MG63 (cell line): ENCODE measurements at places on chromosomes 7 and 10. TPM values are rescaled to one million over a fixed set of nuclear protein-coding genes. Genes with fewer than 3 reads are reported as not detected.

DNA sequence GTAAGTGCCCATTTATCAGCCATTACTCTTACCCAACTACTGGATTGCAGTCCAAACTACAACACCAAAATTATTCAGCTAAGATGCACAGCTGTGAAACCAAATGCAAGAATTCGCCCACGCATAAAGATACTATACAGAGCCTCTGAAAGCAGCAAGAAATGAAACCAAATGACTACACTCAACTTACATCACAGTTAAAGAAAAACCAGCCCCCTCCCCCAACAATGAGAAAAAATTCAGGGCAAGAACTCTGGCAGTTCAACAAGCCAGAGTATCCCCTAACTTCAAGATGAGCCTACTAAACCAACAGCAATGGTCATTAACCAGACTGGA lies 209.1 kb upstream of the VWC2 start:
- no peak for DNase-seq

The RAPGEF5 gene
- 0.30 and 1.2 TPM in 2 replicates for total RNA-seq

The GPR22 gene
- total RNA-seq: not detected in 2 replicates

The C10orf105 gene
- not detected in 2 replicates for total RNA-seq

DNA sequence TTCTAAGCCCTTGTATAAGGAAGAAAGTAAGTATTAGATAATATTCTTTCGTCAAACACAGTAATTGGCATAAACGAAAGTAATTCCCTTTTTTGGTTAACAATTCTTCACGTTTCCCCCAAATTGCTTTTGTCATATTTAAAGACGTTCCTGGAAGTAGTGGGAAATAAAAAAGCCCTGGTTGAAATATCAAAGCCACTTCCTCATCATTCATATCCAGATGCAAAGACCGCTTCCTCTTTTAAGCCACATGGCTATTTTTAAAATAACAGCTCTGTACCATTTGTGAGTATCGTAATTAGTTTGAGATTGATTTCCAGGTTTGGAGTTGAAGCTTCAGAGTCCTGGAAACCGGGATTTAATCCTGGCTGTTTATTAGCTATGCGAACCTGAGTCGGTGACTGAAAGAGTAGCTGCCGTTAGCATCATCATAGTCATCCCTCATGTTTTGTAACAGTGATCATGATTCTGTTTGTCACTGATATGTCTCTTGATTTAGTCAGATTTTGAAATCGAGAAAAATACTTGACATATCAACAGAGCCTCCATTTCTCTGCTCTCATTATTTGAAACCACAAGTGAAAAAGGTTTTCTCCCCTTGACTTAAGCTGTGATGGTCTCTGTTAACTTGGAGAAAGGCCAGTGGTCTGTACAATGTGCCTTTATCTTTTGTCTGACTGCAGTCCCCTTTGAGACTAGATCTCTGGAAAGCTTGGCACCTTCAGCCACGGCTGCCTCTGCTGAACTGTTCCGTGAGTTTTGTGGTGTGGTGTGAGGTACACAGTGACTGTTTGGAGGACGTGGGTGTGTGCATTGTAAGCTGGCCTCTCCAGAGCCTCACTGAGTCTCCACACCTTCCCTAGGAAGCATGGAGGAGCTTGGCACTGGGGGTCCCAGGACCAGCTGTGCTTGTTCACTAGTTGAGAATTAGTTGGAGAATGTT lies 18.1 kb downstream of the OPTN start:
- no peak for DNase-seq

DNA sequence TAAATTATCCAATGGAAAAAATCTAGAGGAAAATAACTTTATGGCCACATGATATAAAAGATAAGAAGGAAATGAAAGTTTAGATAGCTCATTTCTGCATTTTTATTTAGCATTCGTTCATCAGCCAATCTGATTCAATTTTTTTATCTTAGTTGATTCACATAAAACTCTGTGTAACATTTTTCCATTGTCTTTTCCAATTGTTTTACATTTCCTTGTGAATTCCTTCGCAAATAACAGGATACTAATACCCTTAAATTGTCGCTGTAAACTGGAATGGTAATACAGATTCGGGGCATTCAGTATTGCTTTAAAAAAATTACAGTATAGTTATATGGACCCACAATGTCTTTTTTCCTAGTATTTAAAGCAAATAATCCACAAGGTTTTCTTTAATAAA lies 136.4 kb downstream of the CUBN start:
- no peak for DNase-seq

DNA sequence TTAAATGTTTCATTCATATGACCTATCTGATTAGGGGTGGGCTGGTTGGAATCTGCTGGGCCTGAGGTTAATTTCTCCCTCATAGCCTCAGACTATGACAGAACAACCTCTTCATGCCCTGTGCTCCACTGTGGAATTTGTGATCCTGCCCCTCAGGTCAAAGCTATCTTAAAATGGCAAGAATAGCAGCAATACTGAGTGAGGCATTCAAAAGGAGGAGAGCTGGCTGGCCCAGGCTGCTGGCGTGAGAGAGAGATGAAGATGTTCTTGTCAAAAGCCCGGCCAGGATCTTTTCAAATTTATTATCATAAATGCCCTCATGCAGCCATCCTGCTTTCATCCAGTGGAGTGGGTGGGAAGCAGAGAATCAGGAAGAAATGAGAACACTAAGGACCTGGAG lies 41.8 kb upstream of the PLCE1 start:
- DNase-seq: no peak

The PALD1 gene
- 5.3 and 7.8 TPM in 2 replicates for total RNA-seq

DNA sequence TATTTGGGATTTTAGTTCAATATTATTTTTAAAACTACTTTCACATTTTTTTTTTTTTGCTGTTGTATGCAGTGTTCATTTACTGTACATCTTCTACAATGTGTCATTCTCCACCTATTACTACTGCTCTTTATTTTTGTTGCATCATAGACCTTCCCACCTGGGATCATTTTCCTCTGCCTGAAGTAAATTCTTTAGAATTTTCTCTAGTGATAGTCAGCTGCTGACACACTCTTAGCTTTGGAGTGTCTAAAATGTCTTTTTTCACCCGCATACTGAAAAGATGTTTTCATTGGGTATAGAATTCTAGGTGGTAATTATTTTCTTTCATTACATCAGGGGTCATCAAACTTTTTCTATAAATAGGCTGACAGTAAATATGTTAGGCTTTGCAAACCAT lies 30.5 kb downstream of the CFAP43 start:
- no peak for DNase-seq

DNA sequence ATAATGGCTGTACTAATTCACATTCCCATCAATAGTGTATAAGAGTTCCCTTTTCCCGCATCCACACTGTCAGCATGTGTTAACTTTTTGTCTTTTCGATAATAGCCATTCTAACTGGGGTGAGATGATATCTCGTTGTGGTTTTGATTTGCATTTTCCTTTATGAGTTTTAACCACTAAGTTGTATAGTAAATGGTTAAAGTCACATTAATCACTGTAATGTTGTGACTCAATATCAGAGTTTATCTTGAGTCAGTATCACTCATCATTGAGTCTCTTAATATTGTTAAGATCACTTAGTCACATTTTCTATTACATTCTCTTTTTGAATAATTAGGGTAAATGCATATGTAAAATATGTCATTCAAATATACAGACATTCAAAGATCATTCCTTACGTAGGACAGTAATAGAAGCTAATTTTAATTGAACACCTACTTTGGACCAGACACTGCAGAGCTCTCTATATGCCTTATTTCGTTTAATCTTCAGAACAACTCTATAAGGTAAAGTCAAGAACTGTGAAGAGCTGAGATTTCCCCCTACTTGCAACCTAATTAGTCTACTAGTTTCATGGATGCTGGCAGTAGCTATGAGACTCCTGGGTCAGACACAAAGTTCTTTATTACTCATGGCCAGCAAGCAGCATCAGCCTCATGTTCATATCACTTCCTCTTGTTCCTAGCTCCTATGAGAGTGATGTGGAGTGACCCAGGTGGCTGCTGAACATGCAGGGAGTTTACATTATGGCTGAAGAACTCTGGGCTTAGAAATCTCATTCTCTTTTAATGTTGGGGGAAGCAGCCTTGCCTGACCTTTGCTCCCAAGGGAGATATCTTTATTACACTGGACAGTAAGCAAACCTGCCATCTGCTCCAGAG lies 30.5 kb downstream of the CREB5 start:
- DNase-seq: no peak

- no peak for DNase-seq
Observed at GRCh38 chr7:18210377-18210776, 182.7 kb upstream of the PRPS1L1 start.

The LIPK gene
- not detected in 2 replicates for total RNA-seq

The ATP6V0A4 gene
- not detected in 2 replicates for total RNA-seq

DNA sequence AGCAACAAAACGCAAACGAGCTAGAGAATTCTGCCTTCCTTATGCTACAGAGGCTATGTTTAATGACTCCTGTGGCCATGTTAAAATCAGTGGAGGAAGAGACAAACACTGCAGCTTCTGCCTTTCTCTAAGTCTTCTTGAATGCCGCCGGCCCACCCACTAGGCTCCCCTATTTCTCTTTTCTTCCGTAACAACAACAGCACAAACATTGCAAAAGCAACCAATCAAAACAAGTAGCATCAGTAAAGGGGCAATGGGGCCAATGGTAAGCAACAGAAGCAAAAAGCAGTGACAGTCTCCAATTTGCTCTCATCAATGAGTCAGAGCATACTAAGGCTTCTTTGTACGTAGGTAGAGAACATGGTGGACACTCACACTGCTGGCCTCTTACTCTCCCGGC lies 26.8 kb downstream of the DNAJC1 start:
- no peak for DNase-seq

- DNase-seq: no peak
Observed at GRCh38 chr7:107768263-107768662, 24.3 kb downstream of the CBLL1 start.

DNA sequence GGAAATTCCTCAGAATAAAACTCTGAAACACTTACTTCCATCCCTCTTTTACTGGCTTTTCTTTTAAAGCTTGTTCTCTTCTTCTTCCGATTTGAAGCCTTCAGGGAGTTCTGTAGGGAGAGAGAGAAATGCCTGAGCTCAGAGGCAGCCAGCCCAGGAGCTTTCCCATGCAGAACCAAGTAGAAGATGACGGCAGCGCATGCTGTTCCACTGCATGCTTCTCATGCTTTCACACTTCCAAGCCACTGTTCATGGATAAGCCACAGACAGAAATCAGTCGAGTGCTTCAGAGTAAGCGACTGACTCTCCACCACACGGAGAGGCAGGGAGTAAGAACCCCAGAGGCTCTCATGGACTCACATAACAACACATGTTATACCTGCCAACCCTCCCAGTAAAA lies 237.3 kb downstream of the DGKI start:
- DNase-seq: no peak

The C10orf143 gene
- total RNA-seq: 2.8 and 3.6 TPM in 2 replicates

The RALA gene
- 14.7 and 31.1 TPM in 2 replicates for total RNA-seq

GRCh38 chr7:46153583-46153950 lies 232.5 kb upstream of the IGFBP3 start:
- no peak for DNase-seq

- DNase-seq: no peak
Observed at GRCh38 chr10:133274751-133275683, 1.7 kb downstream of the ADAM8 start.

DNA sequence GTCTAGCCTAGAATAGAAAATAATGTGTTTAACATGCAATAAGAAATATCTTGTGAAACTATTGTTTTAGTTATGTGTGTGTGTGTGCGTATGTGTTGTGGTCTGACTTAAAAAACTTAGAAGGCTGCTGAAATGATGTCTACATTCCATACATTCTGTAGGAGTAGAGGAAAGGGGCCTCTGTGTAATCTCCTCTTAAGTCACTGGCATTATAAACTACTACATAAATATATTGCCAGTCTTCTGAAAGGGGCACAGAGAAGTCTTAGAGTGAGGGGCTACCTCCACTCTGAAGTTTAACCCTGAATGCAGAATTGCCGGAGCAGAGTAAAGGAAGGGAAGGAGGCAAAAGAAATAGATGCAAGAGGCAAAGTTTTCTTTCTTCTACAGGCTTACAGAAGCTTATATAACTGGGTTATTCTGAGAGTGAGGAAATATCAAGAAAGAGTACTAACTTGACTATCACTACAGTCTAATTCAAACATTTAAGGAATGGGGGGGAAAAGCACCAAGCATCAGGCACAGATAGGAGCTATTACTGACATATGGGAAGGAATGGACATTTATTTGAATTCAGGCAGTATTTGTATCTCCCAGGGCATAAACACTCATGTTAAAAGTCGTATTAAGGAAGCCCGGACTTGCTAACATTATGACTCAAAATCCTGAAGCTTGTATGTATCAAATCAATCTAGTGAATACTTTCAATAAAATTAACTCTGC lies 75.7 kb downstream of the DNAJC1 start:
- DNase-seq: no peak

DNA sequence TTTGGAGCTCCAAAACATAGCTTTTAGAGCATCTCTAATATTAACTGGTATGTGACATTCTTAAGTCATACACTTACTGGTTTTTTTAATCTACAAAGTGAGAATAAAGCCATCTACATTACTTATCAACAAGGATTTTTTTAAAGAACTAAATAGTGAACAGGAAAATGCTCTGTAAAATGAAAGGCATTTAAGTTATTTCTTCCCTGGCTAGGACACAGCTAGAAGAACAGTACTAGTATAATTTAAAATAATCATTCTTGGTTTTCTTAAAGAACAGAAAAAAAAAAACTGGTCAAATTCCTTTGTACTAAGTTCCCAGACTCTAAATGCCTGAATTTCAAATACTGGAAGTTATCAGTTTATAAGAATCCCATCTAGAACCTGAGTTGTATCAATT lies 139.5 kb downstream of the SRPK2 start:
- no peak for DNase-seq

- DNase-seq: no peak
Observed at GRCh38 chr10:59517996-59518395, 155.6 kb upstream of the FAM13C start.

The GCK gene
- not detected in 2 replicates for total RNA-seq

DNA sequence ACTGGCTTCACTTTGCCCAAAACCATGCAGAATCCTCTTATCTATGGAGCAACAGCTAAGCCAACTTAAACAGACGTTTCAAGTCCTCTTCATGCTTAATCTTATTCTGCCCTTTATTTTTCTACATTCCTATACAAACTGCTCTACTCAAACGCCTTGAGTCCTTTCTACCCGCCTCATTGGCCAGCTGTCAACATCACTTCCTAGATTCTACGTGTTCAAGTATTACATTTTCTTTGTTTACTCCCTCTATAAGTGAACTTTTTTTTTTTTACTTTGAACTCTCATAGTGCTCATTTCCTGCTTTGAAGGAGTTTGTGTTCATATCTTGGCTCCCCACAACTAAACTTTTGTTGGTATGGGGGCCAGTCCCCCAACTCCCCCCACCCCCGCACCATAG lies 28.9 kb upstream of the SLC26A5 start:
- no peak for DNase-seq

GRCh38 chr10:103504181-103504783 lies 10.8 kb downstream of the NEURL1 start:
- DNase-seq: peak; percentile 24

GRCh38 chr7:20804345-20804744 lies 17.7 kb upstream of the SP8 start:
- DNase-seq: no peak
